ENCODE measurements at places on chromosomes 6 and 20.

DNA sequence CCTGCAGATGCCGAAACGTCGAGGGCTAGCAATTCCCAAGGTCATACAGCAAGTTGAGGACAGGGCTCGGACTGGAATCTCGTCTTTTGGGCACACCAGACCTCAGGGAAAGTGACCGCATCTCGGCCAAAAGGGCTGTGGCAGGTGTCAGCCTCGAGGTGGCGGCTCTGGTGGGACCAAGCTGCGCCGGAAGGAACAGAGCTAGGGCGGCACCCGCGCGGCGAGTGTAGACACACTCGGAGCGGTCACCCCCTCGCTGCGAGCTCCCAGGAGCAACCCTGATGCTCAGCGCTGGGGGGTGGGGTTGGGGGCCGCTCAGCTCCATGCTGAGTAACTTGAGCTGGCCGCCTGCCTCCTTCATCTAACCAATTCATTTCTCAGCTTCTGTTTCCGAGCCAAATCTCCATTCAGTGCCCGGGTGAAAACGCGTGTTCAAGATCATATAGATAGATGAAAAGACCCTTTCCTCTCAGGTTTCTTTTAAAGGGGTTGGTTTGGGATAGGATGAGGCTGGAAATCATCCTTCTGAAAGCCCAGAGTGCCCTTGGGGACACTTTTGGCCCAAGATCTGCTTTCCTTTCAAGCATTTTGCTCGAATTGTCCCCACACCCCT lies 2.2 kb upstream of the TUBB2B start:
- DNase-seq, result no peak

- no peak for DNase-seq
Observed at GRCh38 chr6:53246924-53247323, 98.3 kb upstream of the GCM1 start.

DNA sequence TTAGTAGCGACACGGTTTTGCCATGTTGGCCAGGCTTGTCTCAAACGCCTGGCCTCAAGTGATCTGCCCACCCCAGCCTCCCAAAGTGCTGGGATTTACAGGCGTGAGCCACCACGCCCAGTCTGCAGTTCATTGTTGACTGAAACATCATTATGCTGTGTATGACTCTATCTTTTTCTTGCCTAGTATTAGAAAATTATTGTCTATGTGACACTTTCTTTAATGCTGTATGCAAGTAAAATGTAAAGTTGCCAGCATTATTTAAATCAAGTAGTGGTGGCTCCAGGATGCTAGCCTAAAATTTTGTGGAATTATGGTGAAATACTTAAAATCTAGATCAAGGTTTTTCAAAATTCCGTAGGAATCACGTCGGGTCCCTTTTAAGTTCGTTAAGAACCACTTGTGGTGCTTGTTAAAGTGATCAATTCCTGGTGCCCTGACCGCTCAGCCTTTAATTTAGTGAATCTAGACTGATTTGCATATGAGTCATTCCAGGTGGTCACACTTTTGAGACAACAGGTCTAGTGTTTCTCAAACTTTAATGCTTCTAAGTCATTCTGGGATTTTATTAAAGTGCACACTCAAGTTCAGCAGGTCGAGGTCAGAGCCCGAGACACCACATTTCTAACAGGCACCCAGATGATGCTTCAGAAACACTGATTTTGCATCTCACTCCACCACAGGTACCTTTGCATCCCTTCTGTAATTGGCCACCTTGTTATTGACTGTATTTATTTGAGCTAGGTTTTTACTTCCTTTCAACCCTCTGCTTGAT lies 132.6 kb upstream of the MTHFD1L start:
- no peak for DNase-seq

DNA sequence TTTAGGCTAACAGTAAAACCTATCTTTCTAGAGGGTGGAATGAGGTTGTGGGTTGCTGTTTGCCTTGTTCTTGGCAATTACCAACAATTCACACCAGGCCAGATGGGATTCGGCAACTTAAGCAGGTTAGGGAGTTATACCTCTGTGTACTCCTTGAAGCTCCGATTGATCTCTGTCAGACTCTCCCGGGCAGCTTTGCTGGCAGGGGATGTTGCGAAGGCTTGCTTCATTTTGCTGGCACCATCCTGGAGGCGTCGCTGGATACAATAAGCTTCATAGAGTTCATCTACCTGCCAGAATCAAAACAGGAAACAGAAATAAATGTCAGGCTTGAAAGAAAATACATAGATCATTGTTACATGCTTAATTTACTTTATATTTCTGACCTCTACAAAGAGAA lies 66.4 kb upstream of the ARMH2 start:
- no peak for DNase-seq

GRCh38 chr6:106339334-106340029 lies 13.9 kb upstream of the ATG5 start:
- no peak for DNase-seq

DNA sequence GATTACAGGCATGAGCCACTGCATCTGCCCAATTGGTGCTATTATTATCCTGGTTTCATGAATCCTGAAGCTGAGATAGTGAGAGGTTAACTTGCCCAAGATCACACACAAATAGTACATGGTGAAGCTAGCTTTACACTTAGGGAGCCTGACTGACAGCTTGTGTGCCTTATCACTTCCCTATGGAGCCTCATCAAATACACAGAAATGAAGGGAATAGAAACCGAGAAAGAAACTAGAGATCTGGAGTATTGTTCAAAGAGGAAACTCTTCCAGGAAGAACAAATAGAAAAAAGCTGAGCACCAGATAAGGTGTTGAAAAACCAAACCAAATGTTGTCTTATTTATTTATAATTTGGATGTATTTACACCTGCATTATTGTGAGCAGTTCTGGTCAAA lies 155.0 kb upstream of the CITED2 start:
- no peak for DNase-seq

DNA sequence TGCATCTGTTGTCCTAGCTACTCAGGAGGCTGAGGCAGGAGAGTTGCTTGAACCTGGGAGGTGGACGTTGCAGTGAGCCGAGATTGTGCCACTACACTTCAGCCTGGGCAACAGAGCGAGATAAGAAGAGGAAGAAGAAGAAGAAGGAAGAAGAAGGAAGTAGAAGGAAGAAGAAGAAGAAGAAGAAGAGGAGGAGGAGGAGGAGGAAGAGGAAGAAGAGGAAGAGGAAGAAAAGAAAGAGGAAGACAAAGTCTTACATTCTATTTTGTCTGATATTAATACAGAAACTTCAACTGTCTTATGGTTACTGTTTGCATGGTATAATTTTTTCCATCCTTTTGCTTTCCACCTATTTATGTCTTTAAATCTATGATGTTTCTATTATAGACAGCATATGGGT lies 7.2 kb upstream of the NELFCD start:
- no peak for DNase-seq

DNA sequence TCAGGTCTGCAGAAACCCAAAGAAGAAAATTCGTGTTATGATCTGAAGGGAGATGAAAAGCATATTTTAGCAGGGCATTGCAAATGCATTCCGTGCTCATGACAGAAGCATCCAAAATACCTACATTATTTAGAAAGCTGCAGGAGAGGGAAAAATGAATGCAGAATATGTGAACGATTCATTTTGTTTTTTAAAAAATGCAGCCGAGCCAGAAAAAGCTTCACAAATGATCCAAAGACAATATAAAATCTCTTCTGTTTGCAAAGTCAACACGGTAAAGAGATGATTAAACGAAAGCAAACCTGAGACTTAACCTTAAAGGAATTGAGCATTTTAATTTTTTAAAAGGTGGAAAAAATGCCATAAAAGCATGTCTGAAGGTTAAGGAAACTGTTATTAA lies 136.1 kb upstream of the SULF2 start:
- no peak for DNase-seq

GRCh38 chr6:154805288-154805911 lies 72.2 kb downstream of the SCAF8 start:
- DNase-seq, result no peak

GRCh38 chr6:53309059-53309900 lies 39.5 kb downstream of the ELOVL5 start:
- DNase-seq, result no peak

DNA sequence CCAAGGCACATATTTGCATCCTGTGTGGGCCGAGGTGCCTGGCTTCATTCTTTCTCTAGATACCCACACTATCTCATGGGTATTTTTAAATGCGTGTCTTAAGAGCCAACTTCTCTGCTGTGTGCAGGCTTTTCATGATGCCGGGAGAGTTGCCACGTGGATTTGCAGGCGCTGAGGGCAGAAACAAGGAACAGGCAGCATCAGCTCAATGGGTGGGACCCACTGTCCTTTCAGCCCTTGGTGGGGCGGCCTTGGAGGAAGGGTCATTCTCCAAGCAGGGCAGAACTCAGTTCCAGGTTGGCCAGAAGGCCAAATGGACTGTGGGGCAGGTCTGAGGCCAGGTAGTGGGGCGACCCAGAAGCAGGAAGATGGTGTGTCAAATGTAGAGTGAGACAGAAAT lies 84.7 kb downstream of the PHACTR3 start:
- no peak for DNase-seq

DNA sequence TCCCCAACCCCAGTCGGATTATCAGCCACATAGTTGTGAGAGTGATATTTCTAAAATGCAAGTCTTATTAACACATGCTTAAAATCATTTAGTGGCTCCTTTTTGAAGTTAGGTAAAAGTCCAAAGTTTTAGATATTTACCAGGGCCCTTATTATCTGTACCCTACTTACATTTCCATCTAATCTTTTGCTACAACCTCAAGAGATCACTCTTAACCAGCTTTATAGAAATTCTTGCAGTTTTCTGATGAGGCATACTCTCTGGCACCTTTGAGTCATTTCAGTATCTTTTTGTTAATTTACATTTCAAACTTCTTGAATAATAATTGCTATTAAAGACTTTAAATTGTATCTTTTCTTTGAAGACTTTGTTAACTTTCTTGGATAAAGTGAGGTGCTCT lies 453.3 kb downstream of the RFPL4B start:
- DNase-seq, result no peak

DNA sequence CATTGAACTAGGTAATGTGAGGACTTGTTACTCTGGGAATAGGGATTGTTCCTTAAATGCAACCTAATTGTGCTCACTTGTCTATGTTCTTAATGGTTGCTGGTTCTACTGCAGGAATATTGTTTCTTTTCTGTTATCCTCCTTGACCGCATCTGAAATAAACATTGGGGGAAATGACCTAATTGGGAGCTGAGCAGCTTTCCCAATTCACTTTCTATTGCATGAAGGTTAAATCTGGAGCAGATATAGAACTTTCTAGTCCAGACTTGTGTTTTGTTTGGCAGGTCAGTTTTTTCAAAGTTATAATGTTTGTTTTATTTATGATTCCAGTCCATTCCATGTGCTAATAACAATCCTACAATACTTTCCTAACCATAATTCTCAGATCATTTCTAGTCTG lies 981.0 kb upstream of the CITED2 start:
- no peak for DNase-seq

DNA sequence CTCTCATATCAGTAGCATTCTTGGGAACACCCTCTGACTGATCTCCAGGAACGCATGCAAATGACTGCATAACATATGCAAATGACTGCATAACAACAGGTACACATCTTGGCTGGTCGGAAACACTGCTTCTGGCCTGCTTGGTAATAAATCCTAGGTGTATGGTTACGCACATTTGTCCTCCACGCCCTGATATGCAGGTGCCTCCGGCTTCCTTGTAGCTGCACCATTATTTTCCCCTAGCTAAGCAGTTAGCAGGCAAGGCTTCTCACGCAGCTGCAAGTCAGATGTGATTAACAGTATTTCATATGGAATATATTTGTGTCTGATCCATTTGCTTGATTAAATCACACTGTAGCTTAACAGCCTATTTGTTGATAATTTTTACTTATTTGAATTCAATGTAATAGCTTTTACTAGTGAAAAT lies 5.9 kb downstream of the RPS6KA2 start:
- DNase-seq, result no peak

GRCh38 chr6:80541181-80541580 lies 434.7 kb downstream of the BCKDHB start:
- DNase-seq, result no peak

DNA sequence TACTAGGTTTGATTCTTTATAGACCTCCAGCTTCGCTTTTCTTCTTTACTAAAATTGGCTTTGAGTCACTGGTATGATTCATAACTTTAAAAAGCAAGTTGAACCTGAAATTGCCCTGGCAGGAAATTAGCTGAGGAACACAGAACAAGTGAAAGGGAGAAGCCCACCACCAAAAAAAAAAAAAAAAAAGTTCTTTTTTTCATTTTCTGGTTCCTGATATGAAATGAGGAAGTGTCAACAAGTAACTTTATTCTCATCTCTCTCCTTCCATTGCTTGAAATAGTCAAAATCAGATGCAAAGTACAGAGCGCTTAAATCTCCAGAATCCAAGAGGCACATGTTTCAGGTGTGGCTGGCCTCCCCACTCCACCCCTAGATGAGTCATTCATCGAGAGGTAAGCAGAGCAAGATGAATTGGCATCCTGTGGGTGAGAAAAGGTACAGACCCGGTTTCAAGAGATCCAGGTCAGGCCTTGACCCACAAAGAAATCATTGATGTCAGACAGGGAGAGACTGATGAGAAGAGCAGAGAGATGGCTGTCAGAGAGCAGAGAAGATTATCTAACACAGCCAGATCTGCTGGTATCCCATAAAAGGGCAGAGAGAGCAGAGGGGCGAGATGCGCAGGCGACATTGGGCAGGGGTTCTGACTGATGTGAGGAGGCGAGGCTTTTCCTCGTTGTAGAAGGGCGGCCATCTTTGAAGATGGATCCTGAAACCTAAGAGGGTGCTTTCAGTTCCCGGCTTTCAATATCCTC lies 54.8 kb upstream of the MBOAT1 start:
- DNase-seq, result no peak

GRCh38 chr6:49609285-49609684 lies 27.4 kb downstream of the RHAG start:
- no peak for DNase-seq

- no peak for DNase-seq
Observed at GRCh38 chr6:38725414-38726183, 10.5 kb downstream of the DNAH8 start.

DNA sequence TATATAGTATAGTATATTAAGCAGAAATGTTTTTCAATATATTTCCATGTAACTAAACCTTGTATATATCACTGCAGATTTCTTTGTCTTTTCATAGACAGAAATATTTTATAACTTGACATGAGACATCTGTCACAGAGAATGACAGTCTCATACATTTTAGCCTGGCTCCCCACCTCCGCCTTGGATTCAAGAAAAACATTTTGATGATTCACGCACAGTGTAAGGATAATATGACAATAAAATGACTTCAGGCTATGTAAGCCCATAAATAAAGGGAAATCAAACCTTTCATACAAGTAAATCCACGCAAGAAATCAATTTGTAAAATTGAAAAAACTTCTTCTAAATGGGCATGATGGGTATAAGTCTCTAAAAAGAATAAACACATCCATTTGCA lies 36.4 kb downstream of the FBXO5 start:
- DNase-seq, result no peak

DNA sequence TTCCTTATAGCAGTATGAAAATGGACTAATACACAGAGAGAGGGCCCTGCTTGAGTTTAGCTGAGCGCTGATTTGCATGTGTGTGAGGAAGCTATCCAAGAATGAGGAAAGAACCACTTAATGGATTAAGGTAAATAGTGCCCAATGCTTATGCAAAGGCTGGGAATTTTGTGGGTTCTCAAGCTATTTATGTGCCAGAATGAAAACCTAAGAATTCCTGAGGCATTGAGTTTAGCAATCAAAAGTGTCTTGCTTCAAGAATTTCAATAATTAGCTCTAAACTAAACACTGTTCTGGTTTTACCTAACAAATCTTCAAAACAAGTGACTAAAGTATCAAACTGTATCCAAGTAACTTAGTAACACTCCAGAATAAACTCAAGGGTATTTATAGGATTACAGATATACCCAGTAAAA lies 7.0 kb upstream of the OR14J1 start:
- DNase-seq, result no peak

GRCh38 chr6:116887168-116887567 lies 10.1 kb downstream of the RFX6 start:
- DNase-seq, result no peak

GRCh38 chr6:68038815-68039408 lies 596.2 kb upstream of the ADGRB3 start:
- DNase-seq, result no peak

All from SK-N-MC (cell line).